NB4 (cell line): ENCODE measurements at places on chromosomes 6 and 20.
A peak's percentile ranks its signal among the peaks of the same experiment; 100 is the strongest.

DNA sequence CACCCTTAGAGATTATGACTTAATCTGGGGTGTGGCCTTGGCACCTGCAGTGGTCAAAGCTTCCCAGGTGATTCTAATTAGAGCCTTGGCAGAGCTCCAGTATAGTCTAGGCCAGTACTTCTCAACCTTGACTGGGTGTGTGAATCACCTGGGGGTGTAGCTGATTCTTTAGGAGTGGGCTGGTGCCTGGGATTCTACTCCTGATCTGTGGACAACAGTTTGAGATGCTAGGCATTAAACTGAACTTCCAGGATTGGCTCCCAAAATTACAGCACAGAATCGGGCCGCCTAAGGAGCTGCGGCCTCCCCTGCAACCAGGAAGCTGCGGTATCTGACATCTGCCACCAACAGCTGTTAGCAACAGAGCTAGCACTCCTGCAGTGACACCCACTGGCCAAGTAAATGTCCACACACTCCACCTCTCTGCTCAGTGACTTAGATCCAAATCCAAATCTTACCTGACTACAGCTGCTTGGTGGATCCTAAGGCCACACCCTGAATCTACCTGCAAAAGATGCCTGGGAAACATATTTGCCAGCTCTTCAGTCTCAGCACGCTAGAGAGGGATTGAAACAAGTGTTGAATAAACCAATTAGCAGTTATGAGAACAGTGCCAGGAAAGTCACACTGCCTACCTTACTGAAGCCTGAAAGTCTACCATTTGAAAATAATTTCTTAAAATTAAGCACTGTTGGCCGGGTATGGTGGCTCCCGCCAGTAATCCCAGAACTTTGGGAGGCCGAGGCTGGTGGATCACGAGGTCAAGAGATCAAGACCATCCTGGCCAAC, 126.7 kb downstream of the UNC5CL start:
- peak; percentile 72 for DNase-seq

- peak; percentile 83 for DNase-seq
Observed at GRCh38 chr6:25138233-25138933, 140.8 kb upstream of the CARMIL1 start.

DNA sequence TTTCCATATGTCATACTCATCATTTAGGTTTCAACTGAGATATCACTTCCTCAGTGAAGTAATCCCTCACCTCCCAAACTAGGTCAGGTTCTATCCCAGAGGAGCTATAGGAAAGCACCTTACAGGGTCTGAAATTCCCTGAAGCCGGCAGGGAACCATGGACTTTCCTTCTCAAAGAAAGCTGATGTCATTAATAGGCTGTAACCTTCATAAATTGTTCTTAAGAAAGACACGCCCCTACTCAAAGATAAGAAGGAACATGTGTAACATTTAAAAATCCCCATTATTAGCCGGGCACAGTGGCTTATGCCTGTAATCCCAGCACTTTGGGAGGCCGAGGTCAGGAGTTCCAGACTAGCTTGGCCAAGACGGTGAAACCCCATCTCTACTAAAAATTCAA, 50.0 kb upstream of the RNGTT start:
- DNase-seq, result no peak

- no peak for DNase-seq
Observed at GRCh38 chr20:50982363-50982762, 23.7 kb downstream of the MOCS3 start.

- DNase-seq, result no peak
Observed at GRCh38 chr6:150090328-150090727, 21.4 kb upstream of the ULBP3 start.

- no peak for DNase-seq
Observed at GRCh38 chr6:138571585-138572166, 72.4 kb upstream of the NHSL1 start.

- peak; percentile 19 for DNase-seq
Observed at GRCh38 chr6:149716181-149716963, 1.5 kb downstream of the LATS1 start.

GRCh38 chr6:152292555-152292954, 344.6 kb downstream of the SYNE1 start:
- no peak for DNase-seq

DNA sequence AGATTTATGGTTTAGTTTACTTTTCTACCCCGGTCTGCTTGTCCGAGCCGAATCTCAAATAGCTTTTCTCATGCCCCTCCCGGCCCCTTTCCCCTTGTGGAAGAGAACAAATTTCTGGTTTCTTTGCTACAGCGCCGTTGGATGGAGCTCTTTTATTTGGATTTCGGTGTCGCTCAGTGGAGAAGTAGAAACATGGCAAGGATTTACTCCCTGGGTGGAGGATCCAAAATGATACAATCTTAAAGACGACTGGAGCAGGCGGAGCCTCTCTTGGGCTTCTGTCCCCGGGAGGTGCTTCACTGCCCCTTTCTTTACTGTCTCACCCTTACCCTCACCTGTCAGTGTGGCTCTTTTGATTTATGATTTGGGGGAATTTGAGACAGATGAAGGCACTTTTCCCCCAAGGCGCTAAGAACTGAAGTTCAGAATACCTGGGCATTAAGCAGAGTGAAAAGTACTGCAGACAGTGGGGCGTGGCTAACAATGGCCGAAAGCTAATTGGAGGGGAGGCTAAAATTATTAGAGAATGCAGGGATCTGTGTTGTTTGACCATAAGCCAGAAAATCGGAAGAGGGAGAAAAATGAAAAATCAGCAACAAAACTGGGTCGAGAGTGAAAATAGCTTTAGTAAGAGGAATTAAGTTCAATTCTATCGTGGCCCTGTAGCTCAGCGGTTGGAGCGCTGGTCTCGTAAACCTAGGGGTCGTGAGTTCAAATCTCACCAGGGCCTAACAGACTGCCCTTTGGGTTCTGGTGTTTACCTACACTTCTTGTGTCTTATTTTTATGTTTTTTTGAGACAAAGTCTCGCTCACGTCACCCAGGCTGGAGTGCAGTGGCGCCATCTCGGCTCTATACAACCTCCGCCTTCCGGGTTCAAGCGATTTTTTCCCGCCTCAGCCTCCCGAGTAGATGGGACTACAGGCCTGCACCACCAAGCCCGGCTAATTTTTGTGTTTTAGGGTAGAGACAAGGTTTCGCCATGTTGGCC, 145.1 kb upstream of the ZNF184 start:
- DNase-seq, result peak; percentile 51

GRCh38 chr6:140812636-140813035, 1320.1 kb upstream of the GJE1 start:
- DNase-seq, result no peak

DNA sequence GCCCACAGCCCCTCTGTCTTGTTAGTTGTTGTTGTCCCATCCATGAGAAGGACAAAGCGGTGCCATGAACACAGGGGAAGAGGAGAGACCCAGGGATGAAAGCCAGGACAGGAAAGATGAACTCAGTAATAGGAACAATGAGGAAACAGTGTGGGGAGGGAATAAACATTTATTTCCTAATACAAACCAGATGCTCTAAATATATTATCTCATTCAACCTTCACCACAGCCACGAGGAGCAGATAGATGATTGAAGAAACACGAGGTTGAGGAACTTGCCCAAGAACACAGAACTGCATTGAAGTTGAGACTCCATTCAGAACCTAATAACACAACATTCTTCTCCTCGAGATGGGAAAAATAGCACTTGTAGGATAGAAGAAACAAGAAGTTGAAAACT, 53.0 kb upstream of the AIG1 start:
- no peak for DNase-seq

DNA sequence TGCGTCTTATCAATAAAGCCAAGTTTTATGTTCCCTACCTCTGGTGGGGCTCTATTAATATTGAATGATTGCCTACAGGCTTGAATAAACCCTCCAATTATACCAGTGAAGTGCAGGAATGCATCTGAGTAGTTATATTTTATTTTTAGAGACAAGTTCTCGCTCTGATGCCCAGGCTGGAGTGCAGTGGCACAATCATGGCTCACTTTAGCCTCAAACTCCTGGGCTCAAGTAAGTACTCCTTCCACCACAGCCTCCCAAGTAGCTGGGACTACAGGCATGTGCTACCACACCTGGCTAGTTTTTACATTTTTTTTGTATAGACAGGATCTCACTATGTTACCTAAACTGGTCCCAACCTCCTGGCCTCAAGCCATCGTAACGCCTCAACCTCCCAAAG, 26.1 kb upstream of the UBE2J1 start:
- no peak for DNase-seq

DNA sequence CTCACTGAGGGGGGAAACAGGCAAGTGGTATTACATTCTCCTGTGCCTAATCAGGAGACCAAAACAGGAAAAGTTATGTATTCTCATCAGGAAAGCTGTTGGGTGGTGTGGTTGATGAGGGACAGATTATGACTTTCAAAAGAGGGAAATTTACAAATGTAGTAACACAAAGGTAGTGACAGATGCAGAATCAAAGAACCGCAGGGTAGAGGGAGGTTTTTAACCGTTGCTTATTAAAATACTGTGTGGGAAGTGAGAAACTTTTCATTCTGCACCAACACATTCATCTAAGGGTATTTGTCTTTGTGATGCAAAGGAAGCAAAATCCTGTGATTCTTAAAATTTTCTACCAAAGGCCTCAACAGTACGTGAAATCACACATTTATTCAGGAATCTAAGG, 288.2 kb upstream of the MAN1A1 start:
- DNase-seq, result no peak

GRCh38 chr20:13200767-13201500, 20.1 kb upstream of the ISM1 start:
- no peak for DNase-seq

DNA sequence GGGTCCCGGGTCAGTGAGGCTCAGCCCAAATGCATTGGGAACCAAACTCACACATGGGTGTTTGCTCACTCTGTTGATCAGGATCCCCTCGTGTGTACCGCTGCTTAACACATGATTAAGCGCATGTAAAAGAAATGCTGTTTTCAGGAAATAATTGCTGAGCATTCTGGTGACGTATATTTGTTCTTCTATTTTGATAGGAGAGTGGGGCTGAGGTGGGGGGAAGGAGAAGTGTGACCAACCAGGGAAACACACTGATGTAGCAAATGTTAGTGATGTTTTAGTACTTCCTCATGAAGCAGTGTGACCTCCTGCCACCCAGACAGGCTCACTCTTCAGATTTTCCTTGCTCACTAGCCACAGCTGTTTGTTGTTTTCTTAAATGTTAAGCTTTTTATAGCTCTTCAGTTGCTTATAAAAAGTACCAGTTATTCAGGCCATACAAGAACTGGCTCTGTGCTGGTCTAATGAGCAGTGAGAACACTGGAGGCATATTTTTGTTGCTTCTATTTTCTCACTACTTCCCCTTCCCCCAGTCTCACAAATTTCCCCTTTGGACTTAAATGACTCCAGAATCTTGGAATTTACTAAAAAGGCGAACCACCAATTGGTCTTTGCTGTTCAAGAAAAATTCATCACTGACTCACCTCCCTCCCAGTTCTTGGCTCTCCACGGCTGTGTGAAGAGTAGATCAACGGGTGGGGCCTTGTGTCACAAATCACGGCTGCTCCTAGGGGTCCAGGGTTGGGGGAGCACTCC, 79.2 kb upstream of the BACH2 start:
- DNase-seq, result no peak

GRCh38 chr6:89067796-89068195, 12.8 kb upstream of the PNRC1 start:
- DNase-seq, result no peak

DNA sequence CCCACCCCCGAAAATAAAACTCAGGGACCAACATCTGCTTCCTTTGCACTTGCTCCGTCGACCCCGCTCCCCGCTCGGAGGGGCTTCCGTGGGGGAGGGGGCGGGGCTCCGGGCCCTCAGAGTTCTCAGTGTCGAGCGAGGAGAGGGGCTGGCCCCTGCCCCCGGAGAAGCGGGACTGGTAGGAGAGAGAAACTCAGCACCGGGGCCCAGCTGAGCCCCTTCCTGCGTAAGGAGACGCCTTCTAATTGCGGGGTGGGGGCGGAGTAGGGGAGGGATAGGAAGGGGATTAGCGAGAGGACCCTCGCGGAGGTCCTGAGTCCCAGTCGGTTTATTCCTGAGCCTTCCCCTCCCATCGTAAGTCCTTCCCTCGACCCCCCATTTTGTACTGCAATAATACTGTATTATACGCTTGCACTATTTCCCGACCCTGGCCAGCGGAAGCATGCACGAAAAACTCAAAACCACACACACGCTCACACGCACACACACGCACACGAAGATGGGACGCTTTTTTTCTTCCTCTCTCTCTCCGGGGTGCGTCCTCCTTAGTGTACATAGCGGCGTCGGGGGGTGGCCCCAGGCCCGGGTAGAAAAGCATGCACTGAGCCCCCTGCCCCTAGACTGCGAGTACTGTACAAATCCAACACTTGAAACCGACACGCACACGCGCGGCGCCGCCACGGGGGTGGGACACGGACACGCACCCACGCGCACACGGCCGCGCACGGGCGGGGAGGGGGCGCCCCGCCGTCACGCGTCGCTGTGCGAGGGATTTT, 22.1 kb upstream of the SLC22A7 start:
- no peak for DNase-seq

DNA sequence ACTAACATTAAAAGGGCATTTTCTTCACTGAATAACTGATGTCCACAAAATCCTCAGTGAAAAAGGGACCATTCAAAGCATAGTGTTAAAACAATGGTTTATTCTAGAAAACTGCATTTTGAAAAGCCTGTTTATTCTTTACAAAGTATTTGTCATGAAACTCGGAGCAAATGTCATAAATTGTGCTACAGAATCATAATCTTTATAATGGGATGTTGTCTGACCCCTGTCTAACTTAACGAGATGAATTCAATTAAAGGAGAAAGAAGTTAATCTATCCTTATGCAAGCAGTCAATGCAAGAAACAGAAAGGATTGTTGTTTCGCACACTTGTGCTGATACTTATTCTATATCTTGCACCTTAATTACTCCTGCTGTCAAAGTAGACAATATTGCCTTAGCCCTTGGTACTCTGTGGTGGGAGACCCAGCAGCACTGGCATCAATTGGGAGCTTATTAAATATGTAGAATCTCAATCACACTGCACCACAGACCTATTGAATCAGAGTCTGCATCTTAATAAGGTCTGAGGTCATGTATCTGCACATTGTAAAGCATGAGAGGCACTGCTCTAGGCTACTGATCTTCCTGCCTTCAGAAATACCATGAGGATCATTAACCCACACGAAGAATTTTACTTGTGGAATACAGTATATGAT, 708.3 kb downstream of the HDGFL1 start:
- DNase-seq, result no peak
